Gastrocnemius medialis (tissue), 4 donors: ENCODE measurements at places on chromosomes 13 and 19. TPM values are rescaled to one million over a fixed set of nuclear protein-coding genes. Genes with fewer than 3 reads are reported as not detected.

DNA sequence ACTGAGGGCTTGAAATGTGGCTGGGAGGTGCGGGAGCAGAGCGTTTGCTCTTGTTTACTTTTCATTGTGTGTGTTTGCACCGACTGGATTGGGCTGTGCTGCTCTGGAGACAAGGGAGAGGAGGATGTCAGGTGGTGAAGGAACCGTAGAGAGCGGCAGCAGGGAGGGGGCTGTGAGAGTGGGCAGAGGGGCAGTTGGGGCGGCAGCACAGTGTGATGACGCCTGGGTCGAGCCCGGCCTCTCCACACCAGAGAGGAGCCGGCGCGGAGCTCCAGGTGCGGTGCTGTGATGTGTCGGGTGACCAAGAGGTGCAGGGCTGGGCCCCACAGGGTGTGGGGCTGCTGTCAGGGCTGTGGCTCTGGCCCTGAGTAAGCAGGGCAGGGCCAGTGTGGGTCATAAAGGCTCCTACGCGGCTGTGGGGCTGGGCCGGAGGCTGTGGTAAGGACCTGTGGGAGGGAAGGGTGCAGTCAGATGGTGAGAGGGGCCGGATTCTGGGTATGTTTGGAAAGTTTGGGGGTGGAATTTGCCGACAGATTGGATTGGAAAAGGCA is 10.5 kb downstream of the NAXD start:
- H3K36me3 ChIP-seq = no peaks in the 10 kb centered on the region
- no peak overlapping the region for H3K4me3 ChIP-seq
- H3K4me1 ChIP-seq = peaks cover 27% of the 10 kb centered on the region

DNA sequence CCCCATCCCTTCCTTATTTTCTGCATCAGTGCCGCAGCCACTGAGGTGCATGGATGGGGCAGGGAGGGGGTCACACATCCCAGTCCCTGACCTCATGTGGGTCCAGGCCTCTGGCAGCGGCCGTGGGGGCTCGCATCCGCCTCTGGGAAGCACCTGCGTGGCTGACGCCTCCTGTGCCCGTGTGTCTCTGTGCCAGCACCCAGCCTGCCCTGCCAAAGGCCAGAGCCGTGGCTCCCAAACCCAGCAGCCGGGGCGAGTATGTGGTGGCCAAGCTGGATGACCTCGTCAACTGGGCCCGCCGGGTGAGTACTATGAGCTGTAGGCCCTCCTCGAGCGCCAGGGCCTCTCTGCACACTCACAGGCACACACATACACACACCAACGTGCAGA is 4.9 kb downstream of the NDUFS7 start:
- no peak for DNase-seq
- no peak overlapping the region for H3K4me3 ChIP-seq
- peaks cover 41% of the 10 kb centered on the region for H3K4me1 ChIP-seq
- peak overlapping the region; percentile 93 for H3K27ac ChIP-seq
- H3K27me3 ChIP-seq = no peaks in the 10 kb centered on the region

GRCh38 chr13:47564041-47564440 is 437.0 kb downstream of the SUCLA2 start:
- no peak overlapping the region for H3K4me3 ChIP-seq
- no peaks in the 10 kb centered on the region for H3K27me3 ChIP-seq
- H3K4me1 ChIP-seq = no peaks in the 10 kb centered on the region
- H3K36me3 ChIP-seq = no peaks in the 10 kb centered on the region
- no peak overlapping the region for H3K27ac ChIP-seq

- H3K4me1 ChIP-seq = no peaks in the 10 kb centered on the region
- peak overlapping the region; percentile 45 for H3K27ac ChIP-seq
- H3K27me3 ChIP-seq = peaks cover 14% of the 10 kb centered on the region
- H3K36me3 ChIP-seq = no peaks in the 10 kb centered on the region
- no peak for DNase-seq
- no peak overlapping the region for H3K4me3 ChIP-seq
Observed at GRCh38 chr19:34838248-34838647, 65.2 kb upstream of the ZNF599 start.

The LHB gene
- 1.9 TPM for total RNA-seq
